Stimulated activated CD4-positive, alpha-beta T cell treated with anti-CD3 and anti-CD28 coated beads, TNF-alpha, amount 100 ng/mL, for 1 hour (primary cell): ENCODE measurements at places on chromosomes 7 and 10.

DNA sequence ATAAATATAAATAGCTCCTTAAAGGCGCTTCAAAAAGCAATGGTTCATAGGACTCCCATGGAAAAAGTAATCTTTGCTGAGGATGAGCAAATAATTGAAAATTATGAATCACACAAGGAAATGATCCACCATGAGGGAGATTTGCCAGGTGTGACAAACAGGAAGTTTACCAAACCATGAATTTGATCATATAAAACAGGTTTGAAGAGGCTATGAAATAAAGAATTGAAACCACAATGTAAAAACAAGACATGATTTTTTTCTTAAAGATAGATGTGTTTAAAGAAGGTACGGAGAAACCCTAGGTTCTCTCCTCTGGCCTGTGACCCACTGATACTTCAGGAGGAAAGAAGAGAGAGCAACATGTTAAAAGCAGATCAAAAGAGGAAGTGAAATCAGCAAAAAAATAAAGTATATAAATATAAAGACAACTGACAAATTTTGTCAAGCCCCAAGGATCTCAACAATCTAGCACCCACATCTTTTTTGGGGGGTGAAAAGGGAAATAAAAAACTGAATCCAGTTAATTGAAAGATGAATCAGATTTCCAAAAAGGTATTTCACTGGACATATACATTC, 111.3 kb upstream of the ASAH2 start:
- no peak for DNase-seq

DNA sequence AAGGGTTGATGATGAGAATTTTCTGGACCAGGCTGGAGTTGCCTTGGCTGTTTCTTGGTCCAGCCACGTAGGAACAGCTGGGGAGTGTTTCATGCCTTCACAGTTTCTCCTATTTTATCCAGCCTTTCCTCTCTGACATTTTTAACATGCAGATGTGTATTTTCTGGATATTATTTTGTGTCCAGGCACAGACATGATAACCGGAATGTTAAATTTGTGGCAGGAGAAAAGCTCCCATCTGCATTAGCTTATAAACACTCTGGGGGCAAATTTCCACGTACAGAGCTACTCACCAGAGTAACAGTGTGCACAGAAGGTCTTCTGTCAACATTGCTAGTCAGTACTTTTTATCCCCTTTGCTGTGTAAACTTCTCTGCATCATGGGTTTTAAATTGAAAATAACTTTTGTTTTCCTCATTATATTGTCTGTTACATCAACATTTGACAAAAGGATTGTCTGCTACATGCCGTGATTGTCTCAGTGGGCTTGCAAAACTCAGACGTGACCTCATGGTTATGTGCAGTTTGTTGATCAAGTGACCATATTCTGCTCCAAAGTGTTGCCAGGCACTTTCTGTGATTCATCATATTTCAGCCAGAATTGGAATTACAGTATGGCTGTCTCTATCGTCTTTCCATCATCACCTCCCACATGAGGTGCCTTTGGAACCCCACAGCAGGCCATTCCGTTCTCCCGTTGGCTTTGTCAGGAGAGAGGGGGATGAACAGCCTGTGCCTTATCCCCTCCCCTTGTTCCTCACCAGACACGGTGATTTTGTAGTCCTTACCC, 41.4 kb downstream of the INSYN2A start:
- no peak for DNase-seq

GRCh38 chr7:95246831-95247370, 77.4 kb downstream of the PON1 start:
- no peak for DNase-seq

DNA sequence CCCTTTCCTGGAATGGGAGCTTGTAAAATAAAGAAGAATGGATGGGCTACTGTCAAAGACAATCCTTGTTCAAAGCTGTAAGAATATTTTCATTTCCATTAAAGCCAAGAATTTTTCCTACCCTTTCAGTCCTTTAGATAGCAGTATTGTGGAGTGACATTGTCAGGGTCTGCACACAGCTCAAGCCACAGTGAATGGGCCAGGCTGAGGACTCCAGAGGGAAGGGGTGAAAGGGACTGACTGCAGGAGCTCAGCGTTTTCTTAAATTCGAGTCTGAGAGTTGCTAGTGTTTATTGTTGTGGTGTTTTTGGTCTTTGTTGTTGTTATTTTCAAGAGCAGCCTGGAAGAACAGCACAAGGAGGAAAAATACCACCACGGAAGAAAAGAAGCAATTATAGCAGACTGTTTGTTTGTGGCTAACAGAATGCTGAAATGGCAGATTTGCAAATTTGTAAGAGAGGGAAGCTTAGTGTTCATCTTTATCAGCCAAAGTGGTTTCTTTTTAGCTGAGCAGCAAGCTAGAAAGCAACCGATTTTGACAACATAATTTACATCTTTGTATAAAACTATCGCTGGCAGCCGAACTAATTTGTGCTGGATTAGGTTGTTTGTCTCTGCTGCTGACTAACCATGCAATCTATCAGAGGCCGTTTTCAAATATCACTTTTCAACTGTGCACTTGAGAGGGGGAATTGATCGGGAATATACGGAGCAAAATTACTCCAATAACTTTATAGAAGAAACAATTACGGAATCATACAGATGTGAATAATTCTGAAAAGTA, 192.1 kb downstream of the LRMDA start:
- no peak for DNase-seq

- no peak for DNase-seq
Observed at GRCh38 chr10:128087884-128088709, 38.1 kb downstream of the MKI67 start.

DNA sequence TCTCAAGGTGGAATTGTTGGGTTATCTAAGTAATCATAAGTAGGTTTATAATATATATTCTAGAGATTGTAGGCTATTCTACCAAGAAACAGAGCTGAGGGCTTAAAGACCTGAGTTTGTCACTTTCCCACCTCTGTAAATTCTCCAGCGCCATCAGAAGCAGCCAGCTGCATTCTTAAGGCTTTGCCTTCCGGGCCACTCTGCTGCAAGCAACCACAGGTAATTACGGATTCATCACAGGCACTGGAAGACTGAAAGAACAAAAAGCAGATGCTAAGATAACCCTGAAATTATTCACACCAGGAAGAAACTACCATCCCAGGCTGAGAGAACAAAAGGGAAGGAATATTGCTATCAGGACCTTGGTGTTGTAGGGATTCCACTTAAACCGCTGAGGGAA, 137.8 kb upstream of the JCAD start:
- DNase-seq, result no peak

- DNase-seq, result no peak
Observed at GRCh38 chr10:73287441-73287840, 35.0 kb upstream of the MRPS16 start.

DNA sequence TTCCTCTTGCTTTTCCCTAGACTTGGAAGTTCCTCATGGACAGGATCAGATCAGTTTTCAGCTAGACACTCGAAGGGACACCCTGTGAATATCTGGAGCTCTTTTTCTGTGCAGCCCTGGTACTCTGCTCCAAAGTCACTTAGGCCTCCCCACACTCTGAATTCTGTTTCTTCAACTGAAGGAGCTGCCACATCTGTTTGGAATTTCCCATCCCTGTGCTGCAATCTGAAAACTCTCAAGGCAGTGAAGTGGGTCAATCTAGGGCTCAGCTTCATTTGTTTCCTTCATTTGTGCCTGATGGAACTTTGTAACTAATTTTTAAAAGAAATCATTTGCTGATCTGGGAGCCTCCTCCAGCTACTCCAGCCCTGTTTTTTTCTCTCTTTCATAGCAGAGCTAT, 9.6 kb downstream of the EPC1 start:
- no peak for DNase-seq

GRCh38 chr10:121792198-121792597, 135.6 kb downstream of the ATE1 start:
- no peak for DNase-seq

DNA sequence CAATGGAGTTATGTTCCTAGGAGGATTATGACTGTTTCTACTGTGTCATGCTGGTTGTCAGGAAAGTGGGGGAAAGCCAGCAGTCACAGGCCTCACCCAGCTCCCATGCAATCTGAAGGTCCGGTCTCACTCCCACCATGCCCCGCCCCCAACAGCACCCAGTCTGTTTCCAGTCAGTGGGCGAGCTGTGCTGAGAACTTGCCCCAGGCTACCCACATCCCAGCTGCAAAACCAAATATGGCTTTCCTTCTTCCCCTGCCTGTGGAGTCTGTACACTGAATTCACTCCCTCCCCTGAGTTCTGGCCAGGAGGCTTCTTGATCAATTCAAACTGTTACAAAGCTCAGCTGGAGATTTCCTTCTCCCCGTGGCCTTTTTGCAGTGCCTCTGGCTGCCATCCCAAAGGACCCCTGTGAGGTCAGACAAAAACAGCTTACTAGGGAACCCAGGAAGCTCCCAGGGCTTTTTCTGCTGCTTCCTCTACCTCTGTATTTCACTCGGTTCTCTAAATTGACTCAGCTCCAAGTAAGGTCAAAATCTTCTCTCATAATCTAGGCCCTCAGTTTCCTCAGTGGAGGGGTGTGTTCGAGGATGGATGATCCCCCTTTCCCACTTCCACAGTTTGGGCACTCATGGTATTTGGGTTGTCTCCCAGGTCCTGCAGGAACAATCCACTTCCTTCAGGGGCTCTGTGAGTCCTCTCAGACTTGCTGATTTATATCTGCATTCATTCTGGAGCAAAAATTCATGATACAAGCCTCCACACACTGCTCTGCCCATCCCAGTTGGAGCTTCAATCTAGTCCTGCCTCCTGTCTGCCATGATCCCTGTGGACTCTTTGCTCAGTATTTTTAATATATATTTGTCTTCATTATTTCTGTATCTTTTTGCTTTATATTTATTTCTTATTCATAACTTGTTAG, 205.5 kb downstream of the SEMA3D start:
- DNase-seq, result no peak

DNA sequence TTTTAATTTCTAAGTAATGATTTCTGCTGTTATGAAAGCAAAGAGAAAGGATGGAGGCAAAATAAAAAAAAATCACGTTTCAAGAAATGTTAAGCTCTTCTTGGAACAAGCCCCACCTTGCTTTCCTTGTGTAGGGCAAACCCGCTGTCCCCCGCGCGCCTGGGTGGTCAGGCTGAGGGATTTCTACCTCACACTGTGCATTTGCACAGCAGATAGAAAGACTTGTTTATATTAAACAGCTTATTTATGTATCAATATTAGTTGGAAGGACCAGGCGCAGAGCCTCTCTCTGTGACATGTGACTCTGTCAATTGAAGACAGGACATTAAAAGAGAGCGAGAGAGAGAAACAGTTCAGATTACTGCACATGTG, 2.4 kb downstream of the ADRB1 start:
- DNase-seq, result no peak

- DNase-seq, result no peak
Observed at GRCh38 chr10:63866747-63867140, 345.5 kb downstream of the REEP3 start.

DNA sequence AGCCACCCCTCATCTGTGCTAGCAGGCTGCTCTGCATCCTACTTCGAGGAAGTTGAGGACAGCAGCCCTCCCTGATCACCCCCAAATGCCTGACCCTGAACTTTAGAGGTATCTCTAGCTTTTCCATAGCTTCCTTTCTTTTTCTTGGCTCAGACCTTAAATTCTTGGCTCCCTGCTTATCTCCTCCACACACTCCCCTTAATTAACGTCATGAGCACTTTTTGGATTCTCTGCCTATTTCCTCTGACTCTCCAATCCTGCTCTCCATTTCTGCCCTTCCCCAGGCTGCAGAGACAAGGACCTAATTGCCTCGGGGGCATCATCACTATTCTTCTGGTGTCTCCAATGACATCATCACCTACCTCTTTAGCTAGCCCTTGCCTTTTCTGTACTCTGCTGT, 40.8 kb upstream of the SEC61G start:
- no peak for DNase-seq

DNA sequence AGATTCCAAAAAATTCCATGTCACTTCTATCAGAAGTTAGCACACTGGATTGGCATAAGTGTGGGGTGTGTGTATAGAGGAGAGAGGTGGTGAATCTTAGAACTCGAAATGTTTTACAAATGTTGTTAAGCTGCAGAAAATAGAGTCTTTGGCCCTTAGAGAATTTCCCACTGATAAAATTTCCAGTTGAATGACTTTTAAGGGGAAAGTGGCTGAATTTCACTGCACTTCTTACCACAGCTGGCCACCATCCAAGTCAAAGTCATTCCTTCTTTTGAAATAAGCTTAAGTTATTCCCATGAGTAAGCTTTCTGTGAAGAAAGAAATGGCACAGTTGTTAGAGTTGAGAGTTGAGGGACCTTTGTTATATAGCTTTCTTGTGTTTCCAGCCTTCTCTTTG, 13.9 kb downstream of the VCL start:
- no peak for DNase-seq

- no peak for DNase-seq
Observed at GRCh38 chr7:149610441-149611011, 112.9 kb upstream of the ZNF746 start.

DNA sequence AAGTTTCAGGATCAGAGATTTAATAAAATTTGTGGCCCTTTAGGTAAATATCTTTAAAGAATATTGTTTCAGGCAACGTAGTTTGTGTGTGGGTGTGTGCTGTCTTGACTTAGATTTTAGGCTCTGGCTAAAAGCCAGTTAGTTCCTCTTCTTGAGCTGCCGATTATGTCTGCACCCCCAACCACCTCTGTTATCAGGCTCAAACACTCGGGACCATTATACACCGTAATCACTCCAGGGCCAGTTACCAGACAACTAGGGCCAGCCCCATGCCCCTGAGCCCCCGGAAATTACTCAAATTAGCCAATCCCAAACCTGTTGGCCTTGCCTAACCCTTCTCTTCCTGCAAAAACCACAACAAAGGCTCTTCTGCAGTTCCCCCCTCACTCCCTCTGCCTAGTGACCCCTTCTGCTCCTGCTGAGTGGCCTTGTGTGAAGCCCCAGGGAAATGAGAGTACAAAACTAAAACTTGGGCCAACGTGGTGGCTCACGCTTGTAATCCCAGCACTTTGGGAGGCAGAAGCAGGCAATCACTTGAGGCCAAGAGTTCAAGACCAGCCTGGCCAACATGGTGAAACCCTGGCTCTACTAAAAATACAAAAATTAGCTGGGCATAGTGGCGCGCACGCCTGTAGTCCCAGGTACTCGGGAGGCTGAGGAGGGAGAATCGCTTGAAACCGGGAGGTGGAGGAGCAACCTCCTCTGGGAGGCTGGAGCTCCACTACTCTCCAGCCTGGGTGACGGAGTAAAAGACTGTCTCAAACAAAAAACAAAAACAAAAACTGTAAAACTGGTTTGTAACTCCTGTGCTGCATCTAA, 9.2 kb upstream of the HNRNPF start:
- DNase-seq, result no peak

- no peak for DNase-seq
Observed at GRCh38 chr7:39733881-39734632, 110.7 kb downstream of the RALA start.

DNA sequence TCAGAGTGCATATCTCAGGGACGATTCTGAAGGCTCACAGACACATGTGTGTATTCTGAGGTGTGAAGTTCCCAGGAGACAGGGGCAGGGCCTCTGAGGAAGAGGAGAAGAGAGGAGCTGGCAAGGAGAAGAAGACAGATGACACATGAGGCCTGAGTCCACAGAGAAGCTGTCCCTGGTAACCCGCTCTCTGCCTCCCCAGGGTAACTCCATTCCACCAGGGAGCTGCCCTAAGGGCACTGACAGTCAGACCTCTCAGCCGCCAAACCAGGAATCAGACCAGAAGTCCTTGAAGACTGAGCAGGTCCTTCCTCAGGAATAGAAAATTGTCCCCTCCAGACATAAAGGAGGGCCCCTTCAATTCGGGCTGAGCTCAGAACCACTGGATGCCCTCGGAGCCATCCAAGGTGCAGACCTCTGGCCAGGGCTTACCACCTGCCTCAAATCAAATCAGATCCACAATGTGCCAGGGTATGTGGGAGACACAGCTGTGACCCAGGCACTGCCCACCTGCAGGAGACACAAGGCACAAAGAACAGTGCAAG, 57.4 kb downstream of the TLL2 start:
- DNase-seq, result no peak

GRCh38 chr7:154769527-154769926, 233.4 kb downstream of the PAXIP1 start:
- DNase-seq, result no peak
